Posterior cingulate gyrus (tissue), 11 donors: ENCODE measurements at places on chromosomes 12 and 14.

- DNase-seq = no peak
These were observed 93.5 kb downstream of the LMNTD1 start for GRCh38 chr12:25459541-25459951.

DNA sequence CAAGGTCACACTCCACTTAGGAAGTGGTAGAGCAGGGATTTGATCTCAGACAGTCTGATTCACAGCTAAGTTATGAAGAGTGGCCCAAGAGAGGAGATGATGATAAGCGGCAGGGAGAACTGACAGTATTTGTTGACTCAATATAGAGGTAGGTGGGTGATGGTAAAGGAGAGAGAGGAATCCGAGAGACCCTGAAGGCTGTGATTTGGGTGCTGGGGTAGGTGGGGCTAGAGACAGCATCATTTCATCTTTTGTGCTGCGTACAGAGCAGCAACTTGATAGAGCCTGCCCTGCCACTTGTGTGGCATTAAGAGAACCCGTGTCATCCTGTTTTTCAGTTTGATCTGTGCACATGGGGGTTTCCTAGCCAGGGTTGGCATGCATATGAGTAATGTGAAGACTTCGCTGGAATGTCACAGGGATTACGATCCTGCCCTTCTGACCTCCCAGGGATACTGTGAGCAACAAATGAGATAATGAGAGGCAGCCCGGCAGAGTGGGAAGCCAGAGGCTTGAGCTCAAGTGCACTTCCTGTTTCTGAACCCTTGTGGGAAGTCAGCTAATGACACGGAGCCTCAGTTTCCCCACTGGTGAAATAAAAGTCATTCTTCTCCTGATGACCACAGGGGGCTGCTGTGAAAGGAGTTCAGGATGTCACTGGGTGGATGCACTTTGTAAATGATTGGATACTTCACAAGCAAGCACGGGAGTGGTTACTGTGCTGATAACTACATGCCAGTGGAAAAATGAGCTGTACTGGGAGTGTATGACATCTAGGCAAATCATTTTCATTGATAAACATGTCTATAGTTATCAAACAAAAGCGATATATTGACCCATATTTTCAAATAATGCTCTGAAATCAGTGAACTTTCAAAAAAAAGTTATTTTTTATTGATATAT, 59.5 kb upstream of the IGF1 start:
- no peak for DNase-seq

DNA sequence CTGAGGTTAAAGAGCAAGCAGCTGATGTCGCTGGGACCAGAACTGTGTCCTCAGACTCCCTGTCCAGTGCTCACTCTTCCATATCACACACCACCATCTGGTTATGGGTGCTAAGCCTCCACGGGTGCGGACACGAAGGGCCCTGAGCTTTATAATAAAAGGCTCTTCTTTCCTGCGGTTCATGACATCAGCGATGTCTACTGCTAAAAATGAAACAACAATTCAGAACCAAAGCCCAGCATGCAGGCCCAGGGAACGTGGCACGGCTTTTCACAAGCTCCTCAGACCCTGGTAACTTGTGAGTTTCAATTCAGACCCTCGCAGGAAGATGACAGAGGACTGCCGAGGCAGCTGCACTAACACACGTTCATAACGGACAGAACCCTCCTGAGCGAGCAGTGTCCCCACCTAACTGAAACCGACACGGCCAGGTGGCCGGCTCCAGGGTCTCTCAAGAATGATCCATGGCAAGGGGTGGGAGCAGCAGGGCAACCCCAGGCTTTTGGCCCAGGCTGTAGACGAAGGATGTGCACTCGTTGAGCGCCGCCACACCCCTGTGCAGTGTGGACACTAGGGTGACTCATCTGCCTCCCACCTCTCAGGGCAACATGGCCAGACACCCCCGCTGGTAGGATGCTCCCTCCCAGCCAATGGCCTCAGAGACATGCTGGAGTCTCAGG, 180.3 kb downstream of the CALM1 start:
- DNase-seq = no peak

- no peak for DNase-seq
These were observed 33.0 kb downstream of the IQSEC3 start for GRCh38 chr12:99605-100004.

- no peak for DNase-seq
These were observed 88.6 kb downstream of the VCPKMT start for GRCh38 chr14:50027816-50028215.

GRCh38 chr14:24982472-24983155, 67.3 kb downstream of the STXBP6 start:
- no peak for DNase-seq

DNA sequence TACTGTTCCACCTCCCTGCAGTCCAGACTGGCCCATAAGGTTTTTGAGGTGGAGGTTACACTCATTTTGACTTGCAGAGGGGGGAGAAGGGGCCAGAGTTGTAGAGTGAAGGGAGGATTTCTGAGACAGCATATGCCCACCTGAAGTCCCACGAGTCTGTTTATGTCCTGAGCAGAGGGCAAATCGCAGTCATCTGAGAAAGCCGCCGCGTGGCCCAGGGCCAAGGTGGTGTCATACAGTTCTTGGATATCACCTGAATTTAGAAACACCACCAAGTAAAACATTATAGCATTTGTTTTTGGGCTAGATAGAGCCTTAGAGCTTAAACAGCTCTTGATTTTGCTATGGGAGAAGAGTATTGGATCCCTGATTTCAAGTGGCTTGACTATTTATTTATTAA, 30.9 kb downstream of the TDG start:
- DNase-seq = no peak

DNA sequence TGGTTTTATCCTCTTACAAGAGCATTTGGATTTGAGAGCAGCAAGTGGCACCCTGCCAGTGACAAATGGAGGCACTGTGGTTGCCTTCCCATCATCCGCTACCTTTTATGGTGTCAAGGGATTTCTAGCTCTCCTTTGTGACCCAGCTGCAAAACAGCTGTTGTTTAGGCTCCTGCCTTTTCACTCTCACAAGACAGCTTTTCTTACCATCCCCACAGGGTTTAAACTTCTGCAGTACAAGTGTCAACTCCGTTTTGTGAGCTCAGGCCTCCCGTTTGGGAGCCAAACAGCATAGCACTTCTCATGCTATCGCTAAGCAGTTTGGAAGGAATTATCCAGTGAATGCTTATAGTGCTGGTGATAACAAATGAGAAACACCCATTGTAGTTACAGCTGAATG, 331.4 kb downstream of the TMTC2 start:
- no peak for DNase-seq

DNA sequence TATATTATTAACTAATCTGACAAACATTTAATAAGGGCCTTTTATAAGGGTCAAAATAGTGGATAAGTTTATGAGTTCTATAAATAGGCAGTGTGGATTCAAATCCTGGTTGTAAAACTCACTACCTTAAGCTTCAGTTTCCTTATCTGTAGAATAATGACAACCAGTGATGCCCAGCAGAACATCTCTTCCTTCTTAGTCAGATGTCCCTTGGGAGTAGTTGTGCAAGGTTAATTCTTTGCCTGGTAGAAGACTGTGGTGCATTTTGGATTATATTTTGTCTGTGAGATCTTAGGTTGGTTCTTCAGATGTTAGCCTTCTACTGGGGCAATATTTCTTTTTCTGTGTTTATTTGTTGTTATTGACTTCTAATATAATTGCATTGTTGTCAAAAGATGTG, 59.5 kb downstream of the ARID2 start:
- no peak for DNase-seq

GRCh38 chr12:76156726-76157125, 72.2 kb upstream of the NAP1L1 start:
- DNase-seq = no peak

- DNase-seq = no peak
These were observed 176.4 kb downstream of the GRIN2B start for GRCh38 chr12:13805041-13805440.

- DNase-seq = no peak
These were observed 248.4 kb downstream of the ASCL1 start for GRCh38 chr12:103205906-103206305.
